ENCODE measurements at places on chromosomes 11 and 22.

- no peak for DNase-seq
Observed at GRCh38 chr22:48882636-48883200, 945.0 kb downstream of the BRD1 start.

DNA sequence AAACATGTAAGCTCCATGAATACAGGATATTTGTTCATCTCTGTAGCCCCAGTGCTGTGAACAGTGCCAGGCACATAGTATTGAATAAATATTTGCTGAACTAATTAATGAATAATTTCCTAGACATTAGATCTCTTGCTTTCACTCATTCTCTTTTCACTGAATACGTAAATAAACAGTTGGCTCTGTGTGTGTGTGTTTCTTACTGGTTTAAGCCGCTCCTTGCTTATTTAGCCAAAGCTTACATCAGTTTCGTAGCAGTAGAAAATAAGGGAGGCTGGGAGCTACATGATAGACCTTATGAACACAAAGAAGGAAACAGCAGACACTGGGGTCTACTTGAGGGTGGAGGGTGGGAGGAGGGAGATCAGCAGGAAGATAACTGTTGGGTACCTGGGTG is 17.2 kb downstream of the KREMEN1 start:
- no peak for DNase-seq

- DNase-seq = no peak
Observed at GRCh38 chr11:109785714-109786113, 307.5 kb upstream of the ZC3H12C start.

- no peak for DNase-seq
Observed at GRCh38 chr22:19291218-19291579, 320 bp downstream of the CLTCL1 start.

DNA sequence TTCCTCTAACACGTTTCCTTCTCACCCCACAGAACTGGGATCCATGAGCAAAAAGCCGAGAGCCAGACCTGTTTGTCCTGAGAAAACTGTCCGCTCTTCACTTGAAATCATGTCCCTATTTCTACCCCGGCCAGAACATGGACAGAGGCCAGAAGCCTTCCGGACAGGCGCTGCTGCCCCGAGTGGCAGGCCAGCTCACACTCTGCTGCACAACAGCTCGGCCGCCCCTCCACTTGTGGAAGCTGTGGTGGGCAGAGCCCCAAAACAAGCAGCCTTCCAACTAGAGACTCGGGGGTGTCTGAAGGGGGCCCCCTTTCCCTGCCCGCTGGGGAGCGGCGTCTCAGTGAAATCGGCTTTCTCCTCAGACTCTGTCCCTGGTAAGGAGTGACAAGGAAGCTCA is 24.0 kb downstream of the CD5 start:
- DNase-seq = no peak

DNA sequence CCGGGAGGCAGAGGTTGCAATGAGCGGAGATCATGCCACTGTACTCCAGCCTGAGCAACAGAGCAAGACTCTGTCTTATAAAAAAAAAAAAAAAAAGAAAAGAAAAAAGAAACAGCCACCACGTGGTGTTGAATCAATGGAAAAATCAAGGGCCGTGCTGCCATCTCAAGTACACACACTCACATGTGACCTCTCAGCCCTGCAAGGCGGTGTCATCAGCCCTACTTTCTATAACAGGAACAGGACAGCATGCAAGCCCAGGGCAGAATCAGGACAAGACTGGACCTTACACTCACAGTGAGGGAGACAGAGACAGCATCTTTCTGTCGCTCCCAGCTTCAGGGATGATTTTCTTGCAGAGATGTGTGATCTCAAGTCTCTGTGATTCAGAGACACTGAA is 179.6 kb downstream of the MPPED1 start:
- DNase-seq = no peak

GRCh38 chr22:37318364-37319109 is 36.2 kb downstream of the CYTH4 start:
- DNase-seq = no peak

- no peak for DNase-seq
Observed at GRCh38 chr11:82080160-82080559, 653.5 kb downstream of the FAM181B start.

GRCh38 chr11:86068138-86068871 is 579 bp downstream of the PICALM start:
- peak; percentile 27 for DNase-seq

All from stimulated activated CD8-positive, alpha-beta memory T cell treated with anti-CD3 and anti-CD28 coated beads, Interleukin-15, amount 100 ng/mL, for 48 hours (primary cell).